Activated T-helper 9 cell treated with anti-CD3 and anti-CD28 coated beads, Interleukin-2, amount 50 U/mL, for 16 hours (primary cell): ENCODE measurements at places on chromosomes 4 and X.

- no peak for DNase-seq
Measured at GRCh38 chr4:145061318-145061920, 36.6 kb downstream of the ANAPC10 start.

DNA sequence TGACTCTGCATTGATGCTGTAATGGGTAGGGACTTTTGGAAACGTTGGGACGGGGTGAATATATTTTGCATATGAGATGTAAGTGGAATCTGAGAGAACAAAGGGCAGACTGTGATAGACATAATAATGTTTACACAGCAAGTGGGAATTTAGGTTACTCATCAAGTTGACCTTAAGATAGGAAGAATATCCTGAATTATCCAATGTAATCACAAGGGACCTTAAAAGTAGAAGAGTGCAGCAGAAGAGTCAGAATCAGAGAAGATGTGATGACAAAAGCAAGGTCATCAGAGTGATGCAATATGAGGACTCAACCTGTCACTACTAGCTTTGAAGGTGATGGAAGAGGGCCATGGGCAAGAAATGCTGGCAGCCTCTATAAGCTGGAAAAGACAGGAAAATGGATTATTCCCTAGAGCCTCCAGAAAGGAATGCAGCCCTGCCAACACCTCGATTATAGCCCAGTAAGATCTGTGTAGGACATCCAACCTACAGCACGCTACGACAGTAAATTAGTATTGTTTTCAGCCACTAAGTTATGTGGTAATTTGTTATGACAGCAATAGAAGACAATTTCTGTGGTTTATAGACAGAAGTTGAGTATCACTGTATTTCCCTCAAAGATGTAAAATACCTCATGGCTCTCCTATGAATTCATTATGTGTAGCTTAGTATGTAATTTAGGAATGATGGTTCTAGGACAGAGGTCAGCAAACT is 26.4 kb downstream of the MORC4 start:
- DNase-seq, result no peak

DNA sequence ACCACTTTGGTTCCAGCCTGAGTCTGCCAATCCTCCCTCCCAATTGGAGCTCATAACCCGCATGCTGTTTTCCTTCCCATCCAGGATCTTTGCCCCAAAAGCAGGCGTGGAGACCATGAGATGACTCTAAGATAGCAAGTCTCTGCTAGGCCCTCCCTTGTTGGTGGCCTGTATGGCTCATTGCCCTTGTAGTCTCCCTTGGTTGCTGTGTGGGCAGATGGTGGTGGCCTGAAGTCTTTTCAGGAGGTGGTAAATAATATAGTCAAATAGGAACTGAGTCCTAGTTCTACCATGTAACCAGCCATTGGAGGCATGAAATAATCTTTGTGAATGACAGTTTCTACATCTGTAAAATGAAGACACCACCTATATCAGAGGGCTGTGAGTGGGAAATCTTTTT is 1.2 kb downstream of the ATP6AP1 start:
- DNase-seq, result no peak

GRCh38 chr4:76712564-76712963 is 185.4 kb downstream of the SOWAHB start:
- no peak for DNase-seq

DNA sequence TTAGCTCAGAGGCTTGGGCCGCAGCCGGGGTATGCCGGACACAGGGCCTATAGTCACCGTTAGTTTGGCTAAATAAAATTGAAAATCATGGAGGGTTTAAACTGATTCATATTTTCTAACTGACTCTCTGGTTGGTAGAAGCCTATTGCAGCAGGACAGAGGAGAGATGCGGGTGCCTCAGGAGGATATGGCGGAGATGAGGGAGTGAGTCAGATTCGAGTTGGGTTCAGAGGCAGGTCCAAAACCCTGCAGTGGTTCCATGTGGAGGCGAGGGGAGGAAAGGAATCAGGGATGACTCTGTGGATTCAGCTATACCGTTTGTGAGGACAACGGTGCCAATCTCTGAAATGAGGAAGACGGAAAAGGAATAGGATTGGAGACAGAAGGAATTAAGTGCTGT is 176.6 kb downstream of the PALLD start:
- no peak for DNase-seq

DNA sequence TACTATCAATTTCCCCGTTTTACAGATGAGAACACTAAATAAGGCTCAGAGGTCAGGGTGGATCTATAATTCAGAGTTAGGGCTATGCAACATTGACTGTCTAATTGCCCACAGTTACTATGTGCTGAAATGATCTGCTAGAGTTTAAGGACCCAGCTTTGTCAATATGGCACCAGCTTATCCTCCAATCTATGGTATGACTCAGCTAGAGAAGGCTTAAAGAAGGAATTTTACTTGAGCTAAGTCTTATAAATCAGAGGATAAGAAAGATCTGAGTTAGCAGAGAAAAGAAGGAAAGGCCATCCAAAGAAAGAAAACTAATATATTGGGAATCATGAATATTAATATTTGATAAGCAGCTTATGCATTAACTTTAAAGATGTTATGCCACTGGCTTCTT is 78.1 kb downstream of the ASB9 start:
- DNase-seq, result no peak

DNA sequence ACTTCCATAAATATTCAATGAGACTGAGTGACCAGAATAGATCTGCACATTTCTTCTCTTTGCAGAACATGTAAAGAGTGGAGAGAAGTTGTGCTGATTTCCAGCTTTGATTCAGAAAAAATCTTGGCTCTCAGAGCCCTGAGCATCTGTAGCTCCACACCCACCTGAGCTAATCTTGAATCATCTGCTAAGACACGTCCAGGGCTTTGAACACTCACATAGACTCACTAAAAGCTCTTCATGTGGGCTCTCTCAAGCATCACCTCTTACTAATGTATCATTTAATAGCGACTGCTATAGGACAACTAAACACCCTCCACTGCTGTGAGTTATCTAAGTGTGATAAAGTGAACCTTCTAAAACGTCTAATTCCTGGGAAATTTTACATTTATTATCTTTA is 147.7 kb upstream of the GRIA3 start:
- no peak for DNase-seq

GRCh38 chr4:114839986-114840385 is 241.4 kb downstream of the UGT8 start:
- no peak for DNase-seq

- DNase-seq, result no peak
Measured at GRCh38 chr4:46386570-46386969, 3.4 kb downstream of the GABRA2 start.

GRCh38 chrX:15744181-15744867 is 6.3 kb downstream of the CA5B start:
- no peak for DNase-seq

DNA sequence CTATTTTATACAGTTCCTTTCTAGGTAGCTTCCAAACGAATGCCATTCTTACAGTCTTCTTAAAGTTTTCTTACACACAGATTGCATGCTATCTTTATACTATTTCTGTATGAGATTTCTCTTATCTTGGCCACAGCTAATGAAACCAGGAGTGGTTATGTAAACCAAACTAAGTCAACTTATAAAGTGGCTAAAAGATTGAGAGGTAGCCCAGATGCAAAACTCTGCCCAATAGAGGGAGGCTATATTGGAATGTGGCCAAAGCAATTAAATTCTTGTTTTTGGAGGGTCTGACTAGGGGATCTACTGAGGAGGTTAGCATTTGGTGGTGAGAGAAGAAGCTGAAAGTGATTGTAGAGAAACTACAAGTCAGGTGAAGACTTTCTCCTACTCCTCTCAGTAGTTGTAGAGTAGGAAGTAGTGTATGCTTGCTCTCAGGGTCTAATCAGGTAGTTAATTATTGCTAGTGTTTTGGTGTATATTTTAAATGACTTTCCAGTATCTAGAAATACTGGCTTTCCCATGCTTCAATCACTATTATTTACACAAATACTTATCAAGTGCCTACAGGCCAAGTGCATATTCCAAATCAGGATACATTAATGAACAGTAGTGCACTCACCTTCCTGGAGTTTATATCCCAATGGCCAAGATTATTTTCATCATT is 104.2 kb upstream of the HPGD start:
- DNase-seq, result no peak

DNA sequence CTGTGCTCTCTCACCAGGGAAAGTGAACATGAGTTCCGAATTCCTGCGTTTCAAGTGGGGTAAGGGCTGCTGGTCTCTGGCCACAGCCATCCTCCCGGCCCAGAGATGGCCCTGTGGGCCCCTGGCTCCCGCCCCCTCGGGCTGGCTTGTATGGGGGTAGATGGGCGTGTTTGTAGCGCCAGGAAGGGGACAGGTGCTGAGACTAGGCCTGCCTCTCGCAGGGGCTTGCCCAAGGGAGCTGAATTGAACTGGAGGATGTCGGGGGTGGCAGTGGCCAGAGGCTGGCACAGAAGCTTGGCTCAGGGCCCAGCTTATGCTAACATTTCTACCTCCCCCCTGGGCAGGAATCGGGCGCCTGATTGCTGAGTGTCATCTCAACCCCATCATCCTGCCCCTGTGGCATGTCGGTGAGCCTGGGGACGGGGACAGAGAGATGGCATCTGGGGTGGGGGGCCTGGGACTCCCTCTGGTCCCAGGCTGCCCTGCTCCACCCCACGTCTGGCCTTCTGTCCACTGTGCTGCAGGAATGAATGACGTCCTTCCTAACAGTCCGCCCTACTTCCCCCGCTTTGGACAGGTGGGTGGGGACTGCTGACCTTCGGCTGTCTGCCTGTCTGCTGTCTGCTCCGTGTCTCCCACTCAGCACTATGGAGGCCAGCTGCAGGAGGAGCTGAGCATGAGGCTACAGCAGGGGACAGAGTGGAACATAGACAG is 8.5 kb downstream of the TAFAZZIN start:
- no peak for DNase-seq

DNA sequence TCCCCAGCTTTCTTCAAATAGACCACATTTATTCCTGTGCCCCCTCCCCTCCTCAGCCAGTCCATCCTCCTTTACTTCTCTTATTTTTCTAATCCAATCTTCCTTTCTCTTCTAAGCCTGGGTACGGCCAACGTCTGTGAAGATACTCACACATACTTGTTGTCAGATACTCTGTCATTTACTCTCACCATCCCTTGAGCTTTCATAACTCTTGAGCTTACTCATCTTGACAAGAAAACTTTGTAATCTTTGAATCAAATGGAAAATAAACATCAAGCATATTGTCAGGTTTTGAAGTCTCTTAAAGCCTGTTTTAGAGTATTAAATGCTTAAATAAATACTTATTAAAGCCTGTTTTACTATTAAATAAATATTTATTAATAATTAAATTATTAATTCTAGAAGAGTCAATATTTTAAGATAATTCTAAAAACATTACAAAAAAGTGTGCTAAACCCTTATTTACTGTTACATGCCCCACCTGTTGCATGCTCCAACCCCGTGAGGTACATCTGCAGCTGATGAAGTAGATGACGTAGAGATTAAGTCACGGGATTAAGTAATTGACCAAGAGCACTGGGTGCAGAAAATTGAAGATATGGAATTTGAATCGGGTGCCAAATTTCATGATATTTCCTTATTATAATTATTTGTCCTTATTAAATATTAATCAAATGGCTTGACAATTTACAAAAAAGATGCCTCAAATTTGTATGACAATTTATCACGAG is 1.5 kb upstream of the TRIML2 start:
- DNase-seq, result no peak

GRCh38 chrX:132741689-132742088 is 216.7 kb downstream of the HS6ST2 start:
- no peak for DNase-seq

GRCh38 chrX:17380221-17380620 is 5.2 kb downstream of the NHS start:
- no peak for DNase-seq

- DNase-seq, result no peak
Measured at GRCh38 chrX:97429101-97429500, 545.4 kb downstream of the RPA4 start.

DNA sequence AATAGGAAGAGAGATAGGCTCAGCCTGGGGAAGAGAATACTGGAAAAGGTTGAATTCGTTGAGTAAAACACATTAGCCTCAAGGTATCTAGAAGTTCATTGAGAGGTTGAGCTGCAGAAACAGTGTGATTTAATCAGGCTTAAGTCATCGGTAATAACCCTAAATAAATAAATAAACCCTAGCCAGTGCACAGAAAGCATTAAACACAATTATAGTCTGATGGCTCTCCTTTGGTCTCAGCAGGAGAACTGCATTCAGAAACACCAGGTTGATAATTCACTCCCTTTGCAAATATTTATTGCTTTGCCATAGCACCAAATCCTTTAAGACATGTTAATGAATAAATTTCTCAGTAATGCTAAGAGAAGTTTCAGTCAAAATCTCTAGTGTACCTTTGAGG is 9.6 kb downstream of the DCX start:
- no peak for DNase-seq

DNA sequence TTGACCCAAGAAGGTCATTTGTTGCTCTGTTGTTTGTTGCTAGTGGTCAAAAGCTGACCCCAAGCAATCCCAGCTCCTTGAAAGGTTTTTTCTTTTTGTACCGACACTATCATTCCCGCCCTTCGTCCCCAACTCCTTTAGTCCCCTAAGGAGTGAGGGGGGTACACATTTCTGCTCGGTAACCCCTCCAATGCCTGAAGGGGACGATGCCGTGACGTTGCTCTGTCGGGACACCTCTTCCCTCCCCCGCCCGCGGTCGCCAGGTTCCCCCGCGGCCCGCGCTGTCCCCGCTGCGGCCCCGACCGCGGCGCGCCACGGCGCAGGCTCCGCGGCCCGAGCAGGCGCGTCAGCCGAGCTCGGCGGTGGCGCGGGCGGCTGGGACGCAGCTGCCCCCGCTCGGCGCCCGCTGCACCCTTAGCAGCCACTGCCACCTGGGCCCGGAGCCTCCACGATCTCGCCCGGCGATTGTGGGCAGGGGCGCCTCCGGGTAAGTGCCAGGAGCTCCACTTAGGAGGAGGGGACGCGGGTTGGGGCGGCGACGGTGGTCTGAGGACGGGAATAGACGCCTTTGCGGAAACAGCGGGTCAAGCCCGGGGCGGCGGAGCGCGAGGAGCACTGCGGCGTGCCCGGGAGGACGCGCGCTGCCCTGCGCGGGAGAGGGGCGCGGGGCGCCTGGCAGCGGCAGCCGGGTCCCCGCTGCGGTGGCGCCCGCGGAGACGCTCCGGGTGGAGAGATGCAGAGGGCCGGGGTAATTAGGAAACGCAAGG is at the start of gene GLRB:
TSS of gene GLRB (plus strand) at position 340 of the 767 bp plus-strand sequence. CDS start 1,875 bp downstream, outside the sequence.
- no peak for DNase-seq

GRCh38 chr4:182600856-182601255 is 316.3 kb downstream of the DCTD start:
- no peak for DNase-seq

- no peak for DNase-seq
Measured at GRCh38 chr4:45229206-45229605, 502.9 kb upstream of the GNPDA2 start.

GRCh38 chr4:5054532-5054931 is 3.3 kb downstream of the STK32B start:
- no peak for DNase-seq

DNA sequence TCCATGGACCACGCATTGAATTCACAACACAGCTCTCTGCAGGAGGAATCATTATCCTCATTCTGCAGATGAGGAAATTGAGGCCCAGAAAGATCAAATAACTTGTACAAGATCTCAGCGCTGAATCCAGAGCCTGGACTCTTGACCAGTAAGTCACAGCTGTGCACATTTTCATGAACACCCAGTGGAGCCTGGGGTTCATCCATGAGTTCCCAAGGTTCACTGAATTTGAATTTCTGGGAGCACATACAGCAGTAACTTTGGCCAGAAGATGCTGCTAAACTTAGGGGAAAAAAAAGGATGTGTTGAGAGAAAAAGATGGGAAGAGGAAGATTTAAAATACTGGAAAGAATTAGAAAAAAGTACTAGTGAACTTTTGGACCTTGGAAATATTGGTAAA is 218.7 kb upstream of the PPARGC1A start:
- no peak for DNase-seq

GRCh38 chr4:17932041-17932440 is 89.5 kb downstream of the LCORL start:
- DNase-seq, result no peak
